ENCODE measurements at places on chromosomes 11 and 22.
A peak's percentile ranks its signal among the peaks of the same experiment; 100 is the strongest.

DNA sequence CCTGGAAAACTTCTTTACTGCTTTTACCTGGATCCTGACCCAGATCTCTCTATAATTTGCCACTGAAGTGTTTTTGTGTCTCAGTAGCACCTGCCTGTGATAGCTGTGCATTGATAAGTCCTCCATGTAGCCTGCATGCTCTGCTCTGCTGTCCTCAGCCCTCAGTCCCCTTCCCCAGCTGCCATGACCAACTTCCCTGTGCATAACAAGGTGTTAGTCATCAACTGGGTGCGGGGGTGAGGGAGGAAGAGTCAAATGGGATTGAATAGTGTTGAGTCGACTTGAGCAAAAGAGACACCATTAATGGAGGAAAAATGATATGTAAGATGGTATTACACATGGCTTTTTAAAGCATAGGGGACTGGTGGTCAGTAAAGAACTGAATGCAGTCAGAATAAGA, 92.2 kb upstream of the PLET1 start:
- DNase-seq: peak; percentile 31

DNA sequence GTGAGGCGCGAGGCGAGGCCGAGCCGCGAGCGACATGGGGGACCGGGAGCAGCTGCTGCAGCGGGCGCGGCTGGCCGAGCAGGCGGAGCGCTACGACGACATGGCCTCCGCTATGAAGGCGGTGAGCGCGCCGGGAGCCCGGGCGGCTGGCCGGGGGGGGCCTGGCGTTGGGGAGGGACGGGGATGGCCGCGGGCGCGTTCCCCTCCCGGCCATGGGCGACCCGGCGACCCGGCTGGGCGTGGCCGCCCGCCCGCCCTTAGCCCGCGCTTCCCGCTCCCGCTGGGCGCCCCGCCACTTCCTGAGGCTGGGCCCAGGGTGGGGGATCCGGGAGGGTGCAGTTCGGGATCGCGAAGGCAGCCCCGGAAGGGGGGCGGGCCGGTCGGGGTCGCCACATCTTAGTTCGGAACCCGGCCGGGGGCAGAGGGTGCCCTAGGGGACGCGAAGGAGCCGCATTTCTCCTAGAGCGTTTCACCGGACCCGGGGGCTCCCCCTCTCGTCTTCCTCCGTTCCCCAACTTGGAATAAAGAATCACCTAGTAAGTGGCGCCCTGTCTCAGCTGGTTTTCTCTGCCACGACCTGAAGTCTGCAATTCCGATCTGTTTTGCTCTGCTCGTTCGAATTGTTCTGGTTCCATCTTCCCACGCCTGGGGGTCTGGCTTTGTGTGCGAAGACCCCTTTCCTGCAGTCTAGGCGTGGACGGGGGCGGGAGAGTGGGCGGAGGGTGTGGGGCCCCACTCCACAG, 536 bp downstream of the YWHAH start:
- DNase-seq: peak; percentile 42

GRCh38 chr22:41603873-41604332, 14.3 kb upstream of the PMM1 start:
- DNase-seq: peak; percentile 30

DNA sequence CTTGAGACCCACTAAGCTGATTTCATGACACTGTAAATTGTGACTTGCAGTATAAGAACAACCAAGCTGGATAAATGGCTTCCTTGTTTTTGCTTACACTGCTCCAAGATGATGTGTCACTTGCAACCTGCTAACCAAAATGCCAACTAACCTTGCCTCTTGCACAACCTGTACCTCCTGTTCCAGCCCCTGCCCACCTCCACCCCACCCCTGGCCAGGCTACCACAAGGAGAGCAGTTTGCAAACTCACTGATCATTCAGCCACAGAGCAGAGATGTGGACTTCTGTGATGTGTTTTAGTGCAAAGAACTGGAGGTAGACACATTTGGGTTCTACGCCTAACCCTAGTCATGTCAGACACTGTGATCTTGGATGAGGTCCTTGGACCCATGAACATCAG, 4.3 kb upstream of the APOL6 start:
- DNase-seq: no peak

DNA sequence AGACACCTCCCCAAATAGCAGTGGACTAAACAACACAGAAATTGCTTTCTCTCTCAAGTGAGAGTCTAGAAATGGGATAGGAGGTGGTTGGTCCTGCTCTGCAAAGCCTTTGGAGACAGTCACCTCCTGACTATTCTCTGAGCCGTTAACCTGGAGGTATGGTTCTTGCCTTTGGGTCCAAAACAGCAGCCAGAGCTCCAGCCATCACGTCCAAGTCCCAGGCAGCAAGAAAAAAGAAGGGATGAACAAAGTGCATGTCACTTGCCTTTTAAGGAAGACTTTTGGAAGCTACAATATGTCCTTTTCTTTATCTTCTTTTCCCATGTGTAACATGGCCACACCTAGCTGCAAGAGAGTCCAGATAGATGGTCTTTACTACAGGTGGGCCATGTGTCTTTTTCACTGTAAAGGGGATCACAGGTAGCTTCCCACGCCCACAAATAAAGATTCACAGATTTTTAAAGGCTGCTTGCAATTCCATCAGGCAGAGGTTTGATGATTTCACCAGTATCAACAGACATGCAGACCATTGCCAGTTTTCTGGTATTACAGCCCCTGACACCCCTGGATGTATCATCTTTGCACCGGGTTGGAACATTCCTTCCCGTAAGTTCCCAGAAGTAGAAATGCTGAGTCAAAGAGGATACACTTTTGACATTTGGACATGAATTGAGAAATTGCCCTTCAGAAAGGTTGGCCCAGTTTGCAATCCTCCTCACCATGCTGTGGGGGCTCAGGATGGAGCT, 66.0 kb downstream of the MYEOV start:
- DNase-seq: no peak

GRCh38 chr11:44743959-44744557, 17.3 kb downstream of the TSPAN18 start:
- no peak for DNase-seq

- DNase-seq: peak; percentile 44
Observed at GRCh38 chr11:15327786-15328231, 213.1 kb downstream of the INSC start.

GRCh38 chr11:114563077-114563476, 3.4 kb upstream of the NXPE1 start:
- peak; percentile 18 for DNase-seq

DNA sequence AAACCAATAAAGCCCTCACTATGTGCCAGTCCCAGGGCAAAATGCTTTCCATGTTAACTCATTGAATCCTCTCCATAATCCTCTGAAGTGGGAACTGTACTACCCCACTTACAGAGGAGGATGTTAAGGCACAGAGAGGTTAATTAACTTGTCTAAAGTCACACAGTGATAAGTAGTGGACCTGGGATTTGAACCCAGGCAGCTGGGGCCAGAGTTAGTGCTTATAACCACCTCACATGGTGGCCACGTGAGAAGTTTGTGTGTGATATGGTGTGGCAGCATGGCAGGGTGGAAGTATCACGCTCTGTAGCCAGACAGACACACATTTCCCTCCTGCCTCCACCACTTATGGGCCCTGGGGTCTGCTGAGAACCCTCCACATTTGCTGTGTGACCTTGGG, 16.5 kb downstream of the PARVG start:
- no peak for DNase-seq

- DNase-seq: no peak
Observed at GRCh38 chr22:49849161-49850020, 4.3 kb upstream of the ZBED4 start.

- DNase-seq: no peak
Observed at GRCh38 chr11:5081405-5081804, 12.0 kb downstream of the OR52E1 start.

DNA sequence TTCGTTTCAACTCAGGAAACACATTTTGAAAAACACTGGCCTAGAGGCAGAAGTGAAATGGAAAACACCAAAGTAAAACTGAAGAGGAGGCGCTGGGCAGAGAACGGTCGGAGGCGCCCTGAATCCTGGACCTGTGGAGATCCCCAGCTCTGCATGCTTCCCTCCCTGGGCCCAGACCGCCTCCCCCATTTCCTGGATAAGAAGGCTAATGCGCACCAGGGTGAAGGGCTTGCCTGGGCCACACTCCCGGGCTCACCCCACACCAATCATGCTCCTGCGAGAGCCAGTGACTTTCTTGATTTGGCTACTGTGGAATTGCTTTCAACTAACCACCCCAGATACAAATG, 167.1 kb downstream of the CRYBB2 start:
- no peak for DNase-seq

GRCh38 chr22:19818324-19819207, 36.1 kb downstream of the GNB1L start:
- no peak for DNase-seq

- no peak for DNase-seq
Observed at GRCh38 chr22:46732513-46732912, 5.5 kb downstream of the CERK start.

- no peak for DNase-seq
Observed at GRCh38 chr11:12684816-12685215, 10.6 kb downstream of the TEAD1 start.
